Activated B cell treated with CpG ODN at 0.5 μM for 24 hours (primary cell): ENCODE measurements at places on chromosomes 7 and 10. TPM values are rescaled to one million over a fixed set of nuclear protein-coding genes. Genes with fewer than 3 reads are reported as not detected.

DNA sequence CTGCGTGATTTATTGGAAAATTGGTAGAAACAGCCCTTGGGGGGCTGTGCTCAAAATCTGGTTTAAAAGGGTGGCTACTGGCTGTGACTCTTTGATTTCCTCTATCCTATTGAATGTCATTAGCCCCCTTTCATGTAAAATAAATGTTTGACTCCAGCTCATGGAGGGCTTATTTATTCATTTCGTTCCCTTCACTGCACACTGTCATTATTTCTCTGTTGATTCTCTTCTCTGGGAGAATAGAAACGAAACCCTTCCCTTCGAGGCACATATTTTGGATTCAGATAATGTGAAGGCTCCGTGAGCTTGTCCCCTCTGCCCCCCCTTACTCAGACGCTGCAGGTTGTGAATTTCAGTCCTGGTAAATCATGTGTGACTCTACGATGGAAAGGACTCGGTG lies 203.9 kb upstream of the GPR26 start:
- H3K36me3 ChIP-seq: no peaks in the 10 kb centered on the region
- DNase-seq: no peak
- H3K4me1 ChIP-seq: peaks cover 5% of the 10 kb centered on the region
- no peak overlapping the region for H3K27ac ChIP-seq
- no peaks in the 10 kb centered on the region for H3K27me3 ChIP-seq

The PDGFA gene
- 6.0 and 7.3 TPM in 2 replicates for total RNA-seq

The KCNH2 gene
- 0.12 and 0.29 TPM in 2 replicates for total RNA-seq

- no peaks in the 10 kb centered on the region for H3K36me3 ChIP-seq
- DNase-seq: no peak
- H3K27me3 ChIP-seq: peaks cover 44% of the 10 kb centered on the region
- H3K27ac ChIP-seq: no peak within 1 kb of the TSS
- no peaks in the 10 kb centered on the region for H3K4me1 ChIP-seq
Observed at GRCh38 chr7:45888185-45888992, at the start of gene IGFBP1. IGFBP1 (plus strand) TSS chr7:45888488; CDS start chr7:45888653, 165 bp downstream.

DNA sequence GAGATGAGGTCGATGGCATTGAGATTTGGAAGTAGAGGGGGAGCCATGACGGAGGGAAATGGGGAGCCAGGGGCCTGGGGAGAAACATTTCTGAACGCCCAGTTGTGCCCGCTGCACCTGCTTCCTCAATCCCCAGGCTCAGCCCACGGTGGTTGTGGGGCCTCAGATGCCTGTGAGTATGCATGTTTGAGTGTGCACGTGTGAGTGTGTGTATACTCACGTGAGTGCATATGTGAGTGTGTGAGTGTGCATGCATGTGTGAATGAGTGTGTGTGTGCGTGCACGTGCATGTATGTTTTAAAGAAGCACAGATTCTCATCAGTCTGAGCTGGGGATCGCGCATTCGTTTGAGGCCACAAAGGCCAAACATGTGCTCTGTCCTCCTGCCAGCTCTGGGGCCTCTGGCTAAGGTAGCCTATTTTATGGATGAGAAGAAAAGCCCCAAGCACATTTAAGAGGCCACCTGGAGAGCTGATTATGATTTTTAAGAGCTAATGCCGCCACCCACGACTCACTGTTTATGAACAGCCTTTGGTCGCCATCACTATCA lies 154.8 kb downstream of the ARHGAP12 start:
- H3K36me3 ChIP-seq: no peaks in the 10 kb centered on the region
- H3K4me3 ChIP-seq: no peak overlapping the region
- H3K4me1 ChIP-seq: no peaks in the 10 kb centered on the region
- H3K27ac ChIP-seq: no peak overlapping the region

DNA sequence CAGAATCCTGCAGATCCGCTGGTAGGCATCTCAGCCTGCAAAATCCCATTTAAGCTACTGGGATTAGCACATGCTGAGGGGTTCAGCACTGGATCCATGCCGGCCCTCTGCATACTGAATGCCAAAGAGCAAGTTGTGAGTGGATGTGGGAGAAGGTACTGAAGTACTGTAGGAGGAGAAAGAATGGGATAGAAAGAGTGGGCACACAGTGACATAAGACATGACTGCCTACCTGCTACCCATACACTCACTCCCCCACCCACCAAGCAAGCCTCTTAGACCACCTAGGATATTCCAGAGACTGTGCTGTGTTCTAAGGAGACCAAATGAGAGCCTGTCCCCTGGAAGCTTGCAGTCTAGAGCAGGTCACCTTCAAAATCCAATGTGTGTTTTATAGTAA lies 215.9 kb downstream of the FRMD4A start:
- H3K27ac ChIP-seq: no peak overlapping the region
- no peak for DNase-seq
- no peak overlapping the region for H3K4me3 ChIP-seq
- no peaks in the 10 kb centered on the region for H3K36me3 ChIP-seq
- H3K27me3 ChIP-seq: peaks cover 3% of the 10 kb centered on the region

DNA sequence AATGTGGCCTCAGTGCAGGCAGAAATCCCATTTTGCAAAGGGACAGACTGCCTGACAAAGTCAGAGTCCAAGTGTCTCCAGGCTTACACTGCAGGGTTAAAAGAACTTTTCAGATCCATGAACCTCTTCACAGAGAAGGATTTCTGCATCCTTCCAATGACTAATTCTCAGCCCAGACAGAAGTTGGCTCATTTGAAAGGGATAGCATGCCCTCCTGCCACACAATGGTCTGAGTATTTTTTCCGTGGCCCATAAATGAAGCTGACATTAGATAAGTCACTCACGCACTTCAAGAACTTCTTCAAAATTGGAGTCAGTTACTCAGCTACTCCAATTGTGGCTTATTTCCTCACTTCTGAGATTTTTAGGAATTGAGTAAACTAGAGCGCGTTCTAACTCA lies 170.2 kb downstream of the PLXNA4 start:
- no peak overlapping the region for H3K4me3 ChIP-seq
- H3K36me3 ChIP-seq: no peaks in the 10 kb centered on the region
- H3K27ac ChIP-seq: no peak overlapping the region
- no peak for DNase-seq
- no peaks in the 10 kb centered on the region for H3K27me3 ChIP-seq

DNA sequence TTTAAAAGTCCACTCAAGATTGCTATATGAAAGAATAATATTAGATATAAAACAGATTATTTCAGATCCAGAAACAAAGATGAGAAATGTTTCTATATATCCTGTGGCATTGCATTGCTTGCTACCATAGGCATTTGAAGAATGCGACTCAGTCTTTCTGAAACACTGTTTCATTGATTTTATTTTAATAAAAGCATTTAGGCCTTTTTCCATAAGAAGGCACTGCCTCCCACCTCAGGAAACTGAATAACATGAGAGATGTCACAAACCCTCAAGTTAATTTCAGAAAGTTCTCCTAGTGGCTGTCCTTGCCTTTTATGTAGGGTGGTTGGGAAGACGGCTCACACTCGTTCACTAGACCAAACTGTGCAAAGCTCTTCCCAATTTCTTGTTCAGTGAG lies 23.3 kb downstream of the PRPS1L1 start:
- no peak overlapping the region for H3K27ac ChIP-seq
- no peaks in the 10 kb centered on the region for H3K36me3 ChIP-seq
- no peak for DNase-seq
- no peaks in the 10 kb centered on the region for H3K27me3 ChIP-seq
- H3K4me3 ChIP-seq: no peak overlapping the region

The ITGA8 gene
- total RNA-seq: not detected in 2 replicates

DNA sequence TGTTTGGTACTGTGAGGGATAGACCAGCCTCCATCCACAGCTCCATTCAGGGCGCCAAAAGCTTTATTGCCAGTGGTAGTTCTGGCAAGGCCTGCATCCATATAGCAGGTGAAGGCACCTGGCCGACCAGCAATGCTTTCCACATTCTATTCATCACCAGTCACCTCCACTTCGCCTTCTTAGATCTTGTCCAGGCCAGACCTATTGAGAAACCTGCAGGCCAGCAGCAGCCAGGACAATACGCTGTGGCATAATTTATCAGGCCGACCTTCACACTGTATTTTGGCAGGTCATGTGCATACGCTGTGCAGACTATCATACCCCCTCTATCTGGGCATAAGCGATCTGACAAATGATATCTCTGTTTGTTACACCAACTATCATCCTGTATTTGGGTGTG lies 15.2 kb upstream of the KNDC1 start:
- no peak overlapping the region for H3K27ac ChIP-seq
- H3K36me3 ChIP-seq: no peaks in the 10 kb centered on the region
- peaks cover 49% of the 10 kb centered on the region for H3K27me3 ChIP-seq
- H3K4me3 ChIP-seq: no peak overlapping the region
- DNase-seq: no peak
- H3K4me1 ChIP-seq: peaks cover 7% of the 10 kb centered on the region

The POMZP3 gene
- total RNA-seq: 9.8 and 14.3 TPM in 2 replicates

DNA sequence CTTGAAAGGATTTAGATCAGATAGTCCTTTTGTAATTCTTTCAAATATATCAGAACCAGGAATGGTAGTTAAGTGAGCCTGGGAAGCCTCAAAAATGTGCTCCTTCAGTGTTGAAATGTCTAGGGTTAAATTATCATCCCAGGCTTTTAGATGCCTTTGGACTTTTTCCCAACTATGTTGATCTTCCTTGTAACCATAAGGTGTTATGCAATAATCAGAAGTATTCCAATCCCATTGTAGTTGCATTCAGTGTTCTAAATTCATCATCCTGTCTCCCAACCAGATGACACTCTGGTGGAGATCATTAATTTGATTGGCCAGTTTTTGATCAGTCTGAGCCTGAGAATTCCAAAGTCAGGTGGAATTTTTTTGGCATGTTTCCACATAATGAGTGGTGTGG lies 35.1 kb upstream of the AKR1C2 start:
- H3K4me3 ChIP-seq: no peak overlapping the region
- H3K36me3 ChIP-seq: no peaks in the 10 kb centered on the region
- H3K4me1 ChIP-seq: no peaks in the 10 kb centered on the region
- H3K27me3 ChIP-seq: peaks cover 2% of the 10 kb centered on the region
- H3K27ac ChIP-seq: no peak overlapping the region
